Renal cortical epithelial cell (primary cell): ENCODE measurements at places on chromosomes 5 and 9. TPM values are rescaled to one million over a fixed set of nuclear protein-coding genes. Genes with fewer than 3 reads are reported as not detected.
A peak's percentile ranks its signal among the peaks of the same experiment; 100 is the strongest.

- DNase-seq: no peak
Observed at GRCh38 chr5:176845392-176845713, 35.0 kb downstream of the UNC5A start.

- DNase-seq: no peak
Observed at GRCh38 chr5:98105681-98106080, 667.8 kb upstream of the RGMB start.

DNA sequence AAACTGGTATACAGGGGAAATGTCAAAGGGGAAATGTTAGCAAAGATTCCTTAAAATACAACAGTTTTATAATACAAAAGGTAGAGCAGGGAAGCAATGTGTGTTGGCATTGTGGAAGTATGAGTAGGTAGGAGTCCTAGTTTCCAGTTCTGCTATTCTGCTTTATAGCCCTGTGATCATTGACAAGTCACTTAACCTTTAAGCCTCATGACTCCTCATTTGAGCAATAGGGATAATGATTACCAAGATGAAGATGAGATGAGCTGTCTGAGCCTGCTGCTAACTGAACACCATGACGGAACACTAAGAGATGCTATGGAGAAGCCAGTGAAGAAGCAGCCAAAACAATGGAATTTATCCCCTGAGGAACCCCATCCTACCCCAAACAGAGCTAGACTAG is 251.7 kb downstream of the PAPPA start:
- peak; percentile 96 for DNase-seq

The PAPPA gene
- 2.5 and 14.6 TPM in 2 replicates for total RNA-seq

GRCh38 chr5:39523821-39524220 is 99.0 kb upstream of the DAB2 start:
- no peak for DNase-seq

GRCh38 chr9:128358861-128359260 is 12.3 kb upstream of the URM1 start:
- DNase-seq: no peak

The SLC6A7 gene
- total RNA-seq: not detected in 2 replicates
